ENCODE measurements at places on chromosomes 12 and 14.

DNA sequence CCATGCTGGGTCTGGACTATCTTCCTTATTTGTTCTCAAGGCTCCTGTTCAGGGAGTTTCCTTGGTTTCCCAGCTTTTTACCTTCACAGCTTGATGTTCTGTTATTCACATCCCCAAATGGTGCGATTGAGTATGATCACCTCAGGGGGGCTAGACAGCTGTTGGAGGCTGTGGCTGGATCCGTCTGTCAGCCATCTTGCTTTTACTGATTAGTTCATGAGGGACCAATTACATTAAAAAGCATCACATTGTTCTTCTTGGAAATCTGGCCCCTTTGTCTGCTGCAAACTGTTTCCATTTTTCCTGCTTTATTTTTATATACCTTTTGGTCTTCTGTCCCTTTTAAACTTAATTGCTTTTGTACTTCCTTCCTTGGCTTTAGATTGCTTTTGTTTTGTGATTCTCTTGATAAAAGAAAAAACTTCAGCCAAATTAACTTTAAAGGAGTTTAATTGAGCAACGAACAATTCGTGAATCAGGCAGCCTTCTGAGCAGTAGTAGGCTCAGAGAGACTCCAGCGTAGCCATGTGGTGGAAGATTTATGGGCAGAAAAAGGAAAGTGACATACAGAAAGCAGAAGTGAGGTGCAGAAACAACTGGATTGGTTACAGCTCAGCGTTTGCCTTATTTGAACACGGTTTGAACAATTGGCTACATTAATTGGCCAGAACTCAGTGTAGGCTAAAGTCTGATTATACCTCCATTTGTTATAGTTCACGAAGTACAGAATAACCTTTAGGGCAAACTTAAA lies 208.7 kb downstream of the AEBP2 start:
- DNase-seq = no peak

DNA sequence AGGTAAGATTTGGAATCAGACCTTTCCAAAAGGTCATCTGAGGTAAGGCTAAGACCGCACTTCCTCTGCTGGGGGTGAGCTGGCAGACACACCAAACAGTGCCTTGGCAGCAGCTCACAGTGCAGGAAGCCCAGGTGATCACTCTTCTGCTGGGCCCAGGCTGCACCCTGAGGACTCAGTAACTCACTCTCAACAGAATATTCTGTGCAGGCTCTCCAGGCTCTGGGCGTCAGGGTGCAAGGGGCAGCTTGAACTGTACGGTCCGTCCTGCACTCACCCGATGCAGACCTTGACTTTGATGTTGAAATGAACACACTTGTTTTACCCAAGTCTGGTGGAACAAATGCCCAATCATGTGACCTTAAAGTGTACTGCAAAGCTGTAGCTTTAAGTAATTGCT lies 6.0 kb downstream of the ALKBH2 start:
- DNase-seq = no peak

DNA sequence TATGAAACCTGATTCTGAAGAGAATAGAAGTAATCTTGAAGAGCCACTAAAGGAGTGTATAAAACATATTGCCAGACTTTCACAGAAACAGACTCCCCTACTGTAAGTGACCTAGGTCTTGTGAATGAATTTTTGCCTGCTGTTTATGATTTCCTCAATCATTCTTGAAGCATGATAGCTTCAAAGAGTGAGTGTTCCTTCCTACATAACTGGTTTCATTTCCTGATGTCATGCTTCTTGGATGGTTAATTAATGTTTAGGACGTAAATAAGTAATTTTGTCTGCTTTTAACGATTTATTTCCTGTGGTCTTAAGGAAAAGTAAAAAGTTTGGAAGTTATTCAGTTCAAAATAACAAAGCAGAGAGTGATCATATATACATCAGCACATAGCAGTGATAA lies 129.8 kb downstream of the PIK3C2G start:
- DNase-seq = no peak

GRCh38 chr12:74401966-74402365 lies 135.7 kb upstream of the ATXN7L3B start:
- no peak for DNase-seq

DNA sequence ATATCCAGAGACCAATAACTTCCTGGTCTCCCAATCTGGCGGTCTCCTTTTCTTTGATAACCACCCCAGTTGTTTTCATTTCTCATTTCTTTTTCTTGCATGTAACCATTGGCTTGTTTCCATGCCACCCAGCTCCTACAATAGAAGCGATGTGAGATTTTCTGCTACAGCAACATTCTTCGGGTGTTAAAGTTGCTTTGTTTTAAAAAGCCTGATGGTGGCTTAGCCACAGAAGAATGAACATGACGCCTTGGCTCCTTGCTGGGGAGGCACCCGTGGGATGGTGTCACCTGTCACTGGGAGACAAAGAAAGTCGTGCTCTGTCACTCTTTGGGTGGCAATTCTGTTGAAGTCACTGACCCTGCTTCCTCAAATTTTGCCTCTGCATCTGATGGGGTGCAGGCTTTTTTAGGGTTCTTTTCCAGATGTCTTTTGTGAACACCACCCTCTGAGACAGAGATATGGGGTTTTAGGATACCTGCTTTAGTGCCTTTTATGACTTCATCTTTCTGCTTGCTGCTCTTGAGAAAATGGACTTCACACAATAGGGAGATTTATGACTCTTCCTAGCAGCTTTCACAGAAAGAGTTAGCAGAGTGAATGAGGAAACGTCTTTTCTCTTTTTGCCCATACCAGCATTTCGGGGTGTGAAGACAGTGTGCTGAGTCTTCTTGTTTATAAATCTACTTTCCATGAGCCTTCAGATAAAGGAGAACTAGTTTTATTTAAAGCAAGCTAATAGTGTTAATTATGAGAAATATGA lies 265.3 kb upstream of the TBX3 start:
- DNase-seq = no peak
